ENCODE measurements at places on chromosomes 5 and 9.

DNA sequence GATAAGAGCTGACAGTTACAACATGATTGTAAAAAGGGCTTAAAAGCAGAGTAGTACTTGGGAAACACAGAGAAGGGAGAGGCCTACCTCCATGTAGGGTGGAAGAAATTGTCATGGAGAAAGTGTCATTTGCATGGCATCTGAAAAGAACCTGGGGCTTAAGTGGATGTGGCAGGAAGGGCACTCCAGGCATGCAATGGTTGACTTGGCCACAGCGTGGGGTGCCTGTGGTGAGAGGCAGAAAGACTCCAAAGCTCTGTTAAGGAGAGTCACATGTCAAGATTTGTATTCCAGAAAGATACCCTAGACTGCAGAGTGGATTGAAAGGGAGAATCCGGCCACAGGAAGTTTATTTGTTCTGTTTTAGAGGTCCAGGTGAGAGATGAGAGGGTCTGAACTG, 2.4 kb downstream of the POLR3G start:
- DNase-seq, result no peak

DNA sequence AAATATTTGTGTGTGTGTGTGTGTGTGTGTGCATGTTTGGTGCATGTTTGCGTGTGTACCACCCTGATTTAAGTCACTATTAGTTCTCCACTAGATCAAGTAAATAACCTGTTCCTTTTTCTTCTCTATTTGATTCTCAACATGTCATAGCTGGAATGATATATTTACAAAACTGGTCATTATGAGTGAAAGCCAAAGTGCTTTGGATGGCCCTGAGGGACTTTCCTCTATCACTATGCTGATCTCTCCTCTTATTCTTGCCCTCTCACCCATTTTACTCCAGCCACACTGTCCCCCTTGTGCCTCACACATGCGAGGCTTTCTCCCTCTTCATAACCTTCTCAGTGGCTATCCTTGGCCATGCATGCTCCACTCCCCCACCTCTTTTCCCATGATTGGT, 144.6 kb upstream of the NMUR2 start:
- DNase-seq, result no peak

DNA sequence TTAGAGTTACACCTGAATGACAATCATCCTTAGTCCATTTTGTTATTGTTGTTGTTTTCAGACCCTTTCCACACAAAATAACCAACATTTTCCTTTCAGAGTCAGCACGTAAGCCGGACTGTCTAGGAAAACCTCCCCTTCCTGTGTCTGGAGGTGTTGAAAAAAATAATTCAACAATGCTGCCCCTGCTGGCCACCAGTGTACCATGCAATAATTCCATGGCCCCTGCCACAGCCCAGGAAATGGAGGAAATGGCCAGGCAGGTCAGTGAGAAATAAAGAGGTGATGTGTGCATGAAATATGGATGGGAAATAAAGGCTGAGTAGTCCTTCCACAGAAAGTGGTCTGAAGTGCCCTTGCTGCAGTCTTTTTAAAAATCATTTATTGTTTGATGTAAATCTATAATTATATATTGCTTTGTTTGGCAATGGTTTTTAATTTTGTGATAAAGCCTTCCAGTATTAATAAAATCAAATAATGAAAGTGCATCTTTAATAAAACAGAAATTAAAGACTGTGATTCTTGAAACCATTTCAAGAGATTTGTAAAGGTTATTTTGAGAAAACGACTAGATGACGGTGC, 152.8 kb upstream of the PAPPA start:
- DNase-seq, result no peak

DNA sequence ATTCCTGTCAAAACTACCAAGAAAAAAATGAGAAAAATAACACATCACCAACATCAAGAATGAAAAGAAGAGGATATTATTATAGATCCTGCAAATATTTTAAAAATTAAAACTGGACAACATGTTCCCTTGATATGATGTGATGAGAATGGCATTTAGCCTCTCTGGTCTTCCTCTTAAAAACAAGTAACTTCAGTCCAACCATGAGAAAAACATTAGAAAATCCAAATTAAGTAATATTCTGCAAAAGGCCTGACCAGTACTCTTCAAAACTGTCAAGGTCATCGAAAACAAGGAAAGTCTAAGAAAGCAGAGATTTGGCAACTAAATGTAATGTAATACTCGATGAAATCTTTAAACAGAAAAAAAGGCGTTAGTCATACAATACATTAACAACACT, 167.1 kb upstream of the SNX2 start:
- DNase-seq, result no peak
